Hematopoietic multipotent progenitor cell treated with erythropoietin and hydrocortisone succinate and interleukin-3 and kit ligand, for 6 days (in vitro differentiated cells): ENCODE measurements at places on chromosomes 4 and X.

DNA sequence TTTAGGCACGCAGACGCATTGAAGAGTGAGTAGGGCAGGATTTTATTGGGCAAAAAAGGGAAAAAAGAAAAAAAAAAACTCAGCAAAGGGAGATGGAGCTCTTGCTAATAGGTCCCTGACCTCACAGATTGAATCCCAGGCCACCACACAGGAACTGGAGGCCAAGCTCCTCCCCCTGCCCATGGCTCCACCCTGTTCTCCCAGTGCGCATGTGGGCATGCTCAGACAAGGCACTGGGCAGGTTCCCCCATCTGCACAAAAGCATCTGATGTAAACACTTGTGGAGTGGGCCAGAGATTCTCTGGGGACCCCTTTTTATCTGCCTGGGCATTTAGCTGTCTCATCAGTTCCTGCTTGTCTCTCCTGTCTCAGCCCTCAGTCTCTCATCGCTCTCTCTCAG is 9.5 kb downstream of the FRMD7 start:
- no peak for DNase-seq

DNA sequence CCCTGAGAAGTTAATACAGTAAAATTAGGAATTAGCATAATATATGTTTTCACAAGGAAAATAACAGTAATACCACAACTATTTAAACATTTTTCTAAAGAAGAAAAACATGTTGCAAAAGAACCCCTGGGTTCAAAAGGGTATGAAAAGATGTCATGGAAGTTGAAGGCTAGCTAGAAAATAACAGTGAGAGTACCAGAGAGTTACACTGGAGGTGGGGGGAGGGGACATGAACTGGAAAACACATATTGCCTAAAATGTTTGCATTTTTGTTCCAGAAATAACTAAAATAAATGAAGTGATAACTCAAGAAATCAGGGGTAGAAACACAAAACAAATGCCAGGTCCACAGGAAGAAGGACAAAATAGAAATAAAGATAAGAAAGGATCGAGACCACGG is 336.6 kb upstream of the MAD2L1 start:
- no peak for DNase-seq

DNA sequence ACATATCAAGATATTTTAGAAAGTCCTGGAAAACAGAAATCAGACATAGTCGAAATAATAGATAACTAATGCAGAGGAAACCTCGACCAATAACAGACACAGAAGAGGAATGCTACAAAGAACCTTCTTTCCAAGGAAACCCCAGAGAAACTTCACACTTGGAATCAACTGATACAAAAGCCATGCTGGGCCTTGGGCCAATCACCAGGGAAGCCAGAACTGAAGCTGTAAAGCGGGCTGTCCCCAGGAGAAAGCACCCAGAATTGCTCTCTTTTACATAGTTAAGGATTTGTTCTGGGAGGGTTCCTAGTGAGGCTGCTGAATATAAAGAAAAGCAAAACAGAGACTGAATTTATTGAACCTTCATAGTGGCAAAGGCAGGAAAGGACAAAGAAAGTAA is 100.5 kb downstream of the PRDM5 start:
- no peak for DNase-seq

DNA sequence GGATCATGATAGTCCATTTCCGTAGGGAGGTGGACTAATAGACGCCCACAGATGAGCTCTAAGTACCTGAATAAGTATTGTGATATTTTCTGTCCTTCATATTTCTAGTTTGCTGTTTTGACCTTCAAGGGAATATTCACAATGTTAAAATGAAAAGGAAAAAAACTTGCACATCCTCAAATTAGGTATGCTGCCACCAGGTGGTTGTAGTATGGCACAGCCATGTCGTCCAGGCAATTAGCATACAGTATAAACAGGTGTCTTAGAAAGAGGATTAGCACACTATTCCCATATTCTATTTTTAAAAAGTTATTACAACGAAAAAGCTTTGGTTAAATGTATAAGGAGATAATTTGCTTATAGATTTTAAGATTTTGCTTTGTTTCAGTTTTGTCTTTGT is 802.0 kb downstream of the RPA4 start:
- DNase-seq = peak; percentile 51

DNA sequence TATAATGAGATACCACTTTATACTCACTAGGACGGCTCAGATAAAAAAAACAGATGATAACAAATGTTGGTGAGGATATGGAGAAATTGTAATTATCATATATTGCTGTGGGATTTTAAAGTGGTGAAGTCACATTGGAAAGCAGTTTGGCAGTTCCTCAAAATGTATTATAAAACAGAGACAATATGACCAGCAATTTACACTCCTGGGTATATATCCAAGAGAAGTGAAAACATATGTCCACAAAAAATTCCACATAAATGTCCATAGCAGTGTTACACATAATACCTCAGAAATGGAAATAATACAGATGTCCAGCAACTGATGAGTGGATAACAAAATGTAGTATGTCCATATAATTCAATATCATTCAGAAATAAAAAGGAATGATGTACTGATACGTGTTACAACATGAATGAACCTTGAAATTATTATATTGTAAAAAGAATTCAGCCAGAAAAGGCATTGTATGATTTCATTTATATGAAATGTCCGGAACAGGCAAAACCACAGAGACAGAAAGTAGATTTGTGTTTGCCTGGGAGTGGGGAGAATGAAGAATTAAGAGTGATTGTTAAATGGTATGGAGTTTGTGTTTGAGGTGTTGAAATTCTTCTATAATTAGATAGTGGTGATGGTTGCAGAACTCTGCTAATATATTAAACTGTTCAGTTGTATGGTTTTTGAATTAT is 220.9 kb downstream of the SLC7A11 start:
- DNase-seq = no peak
